ENCODE measurements at places on chromosomes 7 and 10.

DNA sequence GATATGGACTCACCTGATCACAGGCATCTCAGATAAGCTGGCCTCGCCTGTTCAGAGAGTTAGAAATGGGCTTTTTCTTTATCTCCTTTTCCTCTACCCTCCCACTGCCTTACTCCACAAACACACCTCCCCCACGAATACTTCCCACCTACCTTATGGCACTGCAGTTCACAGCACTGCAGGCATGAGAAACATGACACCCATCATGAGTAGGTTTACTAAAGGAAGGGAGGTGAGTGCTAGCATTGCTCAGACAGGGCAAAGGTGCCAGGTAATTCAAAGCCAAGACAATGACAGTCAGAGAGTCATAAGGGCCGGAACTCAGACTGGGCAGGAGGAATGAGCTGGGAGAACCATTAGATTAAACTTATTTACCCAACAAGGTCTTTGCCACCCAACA is 220.6 kb downstream of the FAM107B start:
- no peak for DNase-seq

GRCh38 chr10:9860045-9860444 is 1157.6 kb upstream of the CELF2 start:
- DNase-seq: peak; percentile 14

DNA sequence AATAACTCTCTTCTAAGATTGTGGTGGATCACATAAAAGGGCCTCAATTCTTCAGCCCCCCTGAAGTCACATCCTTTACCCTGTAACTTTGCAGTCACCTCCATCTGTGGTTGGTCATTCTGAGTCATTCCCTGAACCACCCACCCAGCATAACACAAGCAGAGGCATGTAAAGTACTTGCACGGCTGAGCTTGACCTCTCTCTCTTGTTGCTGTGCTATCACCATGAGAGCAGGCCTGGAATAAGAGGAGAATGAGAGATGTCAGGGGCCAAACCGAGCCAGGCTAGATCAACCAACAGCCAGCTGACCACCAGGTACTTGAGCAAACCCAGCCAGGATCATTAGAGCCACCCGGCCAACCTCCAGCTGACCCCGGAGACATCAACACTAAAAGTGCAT is 13.5 kb upstream of the STK17A start:
- peak; percentile 89 for DNase-seq

- DNase-seq: no peak
Observed at GRCh38 chr7:144018065-144018464, 17.9 kb downstream of the OR6B1 start.

GRCh38 chr10:11104772-11105675 is 87.4 kb downstream of the CELF2 start:
- no peak for DNase-seq

GRCh38 chr7:30937416-30937815 is 25.8 kb downstream of the AQP1 start:
- DNase-seq: no peak

GRCh38 chr7:285731-286130 is 4.2 kb upstream of the FOXL3 start:
- DNase-seq: no peak

- no peak for DNase-seq
Observed at GRCh38 chr7:45106-46090, 147.0 kb upstream of the FAM20C start.

- DNase-seq: no peak
Observed at GRCh38 chr10:13651969-13652720, 65.4 kb downstream of the PRPF18 start.

- DNase-seq: no peak
Observed at GRCh38 chr7:76357475-76358010, 1.2 kb downstream of the YWHAG start.

DNA sequence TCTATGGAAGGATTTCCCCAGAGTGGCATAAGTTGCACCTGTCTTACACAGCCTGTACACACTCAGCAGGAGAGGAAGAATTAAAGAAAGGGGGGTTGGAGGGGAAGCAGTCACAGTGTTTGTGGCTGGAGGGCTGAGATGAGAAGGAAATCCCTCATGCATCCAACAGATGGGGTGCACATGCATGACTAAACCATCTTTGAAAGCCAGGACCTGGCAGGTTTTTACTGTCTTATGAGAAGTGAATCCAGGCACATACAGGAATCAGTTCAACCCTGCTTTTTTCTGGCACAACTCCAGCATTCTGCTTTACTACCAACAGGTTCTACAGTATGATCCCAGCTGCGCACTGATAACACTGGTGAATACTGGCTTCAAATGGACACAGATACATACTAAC is 107.7 kb downstream of the CACNA2D1 start:
- peak; percentile 56 for DNase-seq

DNA sequence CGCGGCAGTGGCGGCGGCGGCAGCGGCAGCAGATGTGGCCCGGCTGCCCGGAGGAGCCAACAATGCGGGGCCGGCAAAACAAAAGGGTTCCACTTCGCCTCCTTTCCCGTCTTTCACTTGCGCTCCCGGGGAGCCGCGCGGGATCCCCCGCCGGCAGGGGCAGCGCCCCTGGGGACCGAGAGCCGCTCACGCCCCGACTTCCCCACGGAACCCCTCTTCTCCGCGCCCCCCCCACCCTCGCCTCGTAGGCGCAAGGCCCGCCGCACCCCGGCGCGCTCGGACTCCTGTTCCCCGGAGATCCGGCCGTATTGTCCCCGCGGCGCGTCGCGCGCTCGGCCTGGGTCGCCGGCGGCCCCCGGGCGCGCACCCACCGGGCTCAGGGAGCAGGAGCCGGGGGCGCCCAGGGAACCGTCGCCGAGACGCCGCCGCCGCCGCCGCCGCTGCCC is 854 bp downstream of the CTBP2 start:
- DNase-seq: no peak

GRCh38 chr10:126013489-126014281 is 117.3 kb downstream of the FANK1 start:
- peak; percentile 80 for DNase-seq

- no peak for DNase-seq
Observed at GRCh38 chr7:123485187-123485586, 49.2 kb downstream of the IQUB start.

DNA sequence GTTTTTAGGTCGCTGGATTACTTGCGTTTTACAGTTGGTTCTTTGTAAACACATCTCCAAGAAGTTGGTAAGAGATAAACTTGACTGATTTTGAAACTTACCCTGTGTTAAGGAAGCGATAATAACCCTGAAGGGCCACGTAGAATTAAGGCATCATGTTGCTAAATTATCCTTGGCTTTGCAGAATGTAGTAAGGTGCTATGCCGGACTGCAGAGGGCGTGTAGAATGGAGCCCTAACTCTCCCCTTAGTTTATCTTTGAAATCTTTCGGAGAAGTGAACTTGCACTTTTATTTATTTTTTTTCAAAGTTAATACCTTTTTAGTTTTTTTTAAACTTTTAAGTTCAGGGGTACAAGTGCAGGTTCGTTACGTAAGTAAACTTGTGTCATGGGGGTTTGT is 208.8 kb upstream of the DKK1 start:
- no peak for DNase-seq

GRCh38 chr7:136136906-136137454 is 159.8 kb upstream of the MTPN start:
- no peak for DNase-seq

- DNase-seq: no peak
Observed at GRCh38 chr10:6788231-6788630, 208.2 kb upstream of the PRKCQ start.

GRCh38 chr10:46267132-46267985 is 19.4 kb upstream of the ANTXRL start:
- DNase-seq: no peak

GRCh38 chr7:45122975-45123860 is 11.7 kb upstream of the TBRG4 start:
- no peak for DNase-seq

DNA sequence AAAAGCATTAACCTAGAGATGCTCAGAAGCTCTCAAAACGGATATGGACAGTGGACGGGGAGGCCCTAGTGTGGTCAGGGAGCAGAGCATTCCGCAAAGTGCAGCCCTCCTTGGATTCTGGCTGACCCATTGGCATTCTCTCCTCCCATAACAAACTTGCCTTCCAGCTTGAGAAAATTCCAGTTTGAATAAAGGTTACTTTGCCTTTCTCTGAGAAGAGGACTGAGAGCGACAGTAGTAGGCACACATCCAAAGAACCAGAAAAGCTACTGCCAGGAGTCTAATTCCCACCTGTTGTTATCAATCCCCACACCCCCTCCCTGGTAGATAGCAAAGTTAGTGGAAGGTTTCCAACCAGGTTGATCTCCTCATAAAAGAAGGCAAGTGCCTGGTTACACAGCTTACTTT is 84.7 kb upstream of the TRIL start:
- DNase-seq: no peak

DNA sequence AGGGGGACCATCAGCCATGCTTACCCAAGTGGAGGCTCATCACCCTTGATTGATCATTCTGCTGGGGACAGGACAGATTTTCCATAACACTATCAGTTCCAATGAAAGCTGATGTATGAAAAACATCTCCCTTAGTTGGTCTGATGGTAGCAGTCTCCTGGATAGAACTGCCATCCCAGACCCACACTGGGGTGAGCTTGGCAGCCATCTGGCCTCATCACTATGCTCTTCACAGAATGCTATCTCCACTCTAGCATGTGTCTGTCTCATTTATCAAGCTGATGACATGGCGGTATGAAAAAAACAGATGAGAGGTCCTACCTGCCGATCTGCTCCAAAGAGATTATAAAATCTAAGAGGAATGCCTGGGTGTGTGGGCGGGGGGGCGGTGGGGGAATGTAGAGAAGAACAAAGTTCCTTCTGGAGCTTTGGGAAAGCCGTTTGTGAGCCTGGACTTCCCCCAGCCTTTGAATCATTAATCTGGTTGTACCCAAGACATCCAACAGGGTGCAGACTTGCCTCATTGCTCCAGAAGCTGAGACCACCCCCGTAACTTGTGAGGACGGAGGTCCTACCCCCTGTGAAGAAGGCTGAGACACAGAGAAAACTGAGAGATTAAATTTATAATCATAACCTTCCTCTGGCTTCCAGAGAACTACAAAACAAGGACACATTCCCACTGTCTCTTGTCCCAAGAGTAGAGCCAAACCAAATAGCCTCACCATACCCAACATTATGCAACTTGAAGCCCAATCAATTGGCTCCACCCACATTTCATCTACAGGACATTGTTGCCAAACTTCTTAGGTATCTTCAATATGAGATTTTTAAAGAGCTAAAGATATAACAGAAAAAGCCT is 340.8 kb downstream of the KCNMA1 start:
- DNase-seq: no peak

- peak; percentile 80 for DNase-seq
Observed at GRCh38 chr10:119370972-119371703, 163.8 kb downstream of the GRK5 start.

DNA sequence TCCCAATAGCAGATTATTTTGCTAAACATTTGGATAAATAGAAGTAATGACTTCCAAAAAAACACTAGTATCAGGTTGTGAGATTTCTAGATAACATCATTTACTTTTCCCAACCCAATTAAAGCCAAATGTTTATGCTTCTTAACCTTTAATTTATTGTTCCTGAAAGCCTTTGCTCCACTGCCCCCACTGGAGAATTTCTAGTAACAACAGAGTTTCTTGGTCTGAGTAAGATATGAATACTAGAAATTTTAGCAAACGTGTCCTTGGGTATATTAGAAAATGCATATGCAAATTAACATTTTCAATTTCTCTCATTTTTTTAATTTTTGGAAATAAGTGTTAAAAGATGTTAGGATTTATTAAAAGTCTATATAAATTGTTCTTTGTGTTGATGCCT is 958.0 kb upstream of the PHF14 start:
- DNase-seq: no peak

- DNase-seq: no peak
Observed at GRCh38 chr10:96718304-96718990, 1.9 kb downstream of the PIK3AP1 start.

DNA sequence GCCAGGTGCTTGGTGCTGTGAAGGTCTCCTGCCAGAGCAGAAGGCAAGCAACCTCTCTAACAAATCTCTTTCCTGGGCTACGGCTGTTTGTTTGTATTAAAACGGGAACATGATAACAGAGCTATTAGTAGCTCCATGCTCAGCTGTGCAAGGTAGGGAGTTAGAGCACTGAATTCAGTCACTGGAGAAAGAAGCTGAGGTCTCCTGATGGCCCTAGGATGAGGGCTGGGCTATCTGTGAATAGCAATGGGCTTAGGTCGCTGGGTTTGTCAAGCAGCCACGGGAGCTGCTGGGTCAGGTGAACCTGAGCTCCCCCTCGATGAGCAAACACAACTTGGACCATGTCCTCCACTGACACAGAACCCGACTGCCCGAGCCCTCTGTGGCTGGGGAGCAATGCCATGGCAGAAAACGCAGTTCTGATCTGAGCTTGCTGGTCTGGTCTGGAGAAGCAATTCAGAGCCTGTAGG is 24.4 kb downstream of the TACC2 start:
- no peak for DNase-seq

- DNase-seq: no peak
Observed at GRCh38 chr10:85045046-85045445, 716.7 kb downstream of the CCSER2 start.

DNA sequence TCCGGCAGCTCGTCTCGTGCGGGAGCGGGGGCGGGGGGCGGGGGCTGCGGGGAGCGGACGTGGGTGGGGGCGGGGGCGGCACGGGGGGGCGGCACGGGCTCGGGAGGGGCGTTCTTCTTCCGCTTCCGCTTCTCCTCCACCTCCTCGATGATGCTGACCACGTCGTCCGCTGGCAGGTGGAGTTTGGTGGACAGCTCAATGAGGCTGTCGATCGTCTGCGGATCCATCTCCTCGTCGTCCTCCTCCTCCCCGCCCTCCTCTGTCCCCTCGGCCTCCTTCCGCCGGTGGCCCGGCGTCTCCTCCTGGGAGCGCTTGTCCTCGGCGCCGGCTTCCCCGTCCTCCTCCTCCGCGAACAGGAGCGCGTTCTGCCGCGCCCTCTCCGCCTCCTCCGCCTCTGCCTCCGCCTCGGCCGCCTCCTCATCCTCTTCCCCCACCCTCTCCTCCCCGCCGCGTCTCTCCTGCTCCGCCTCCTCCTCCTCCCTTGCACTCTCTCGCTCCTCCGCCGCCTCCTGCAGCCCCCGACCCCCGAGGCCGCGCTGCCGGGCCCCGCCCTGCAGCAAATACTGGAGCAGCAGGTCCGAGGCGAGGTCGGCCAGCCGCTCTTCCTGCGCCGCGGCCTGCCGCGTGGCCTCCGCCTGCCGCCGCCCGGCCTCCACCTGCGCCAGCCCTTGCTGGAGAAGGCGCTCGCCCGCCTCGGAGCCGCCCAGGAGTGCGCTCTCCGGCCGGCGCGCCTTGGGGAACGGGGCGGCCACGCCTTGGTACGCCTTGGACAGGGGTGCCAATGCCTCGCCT is 1.9 kb downstream of the VGF start:
- DNase-seq: no peak

- peak; percentile 3 for DNase-seq
Observed at GRCh38 chr7:51428217-51428887, 111.7 kb upstream of the COBL start.

GRCh38 chr10:130179640-130180039 is 43.4 kb downstream of the GLRX3 start:
- peak; percentile 92 for DNase-seq

DNA sequence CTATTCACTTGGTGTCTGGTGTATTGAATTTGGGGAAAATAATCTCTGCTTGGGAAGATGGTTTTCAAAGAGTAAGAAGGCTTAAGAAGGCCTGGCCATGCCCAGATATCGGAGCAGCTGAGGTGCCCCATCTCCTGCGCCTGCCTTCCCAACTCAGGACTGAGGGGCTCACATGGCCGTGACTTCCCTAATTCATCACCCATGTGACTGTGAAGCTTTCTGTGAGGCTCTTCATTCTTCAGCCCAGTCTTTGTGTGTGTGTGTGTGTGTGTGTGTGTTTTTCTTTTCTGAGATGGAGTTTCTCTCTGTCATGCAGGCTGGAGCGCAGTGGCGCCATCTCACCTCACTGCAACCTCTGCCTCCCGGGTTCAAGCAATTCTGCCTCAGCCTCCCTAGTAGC is 53.2 kb downstream of the PROSER2 start:
- no peak for DNase-seq

GRCh38 chr10:112875476-112876267 is 74.4 kb upstream of the TCF7L2 start:
- DNase-seq: peak; percentile 92

Data from choroid plexus epithelial cell (primary cell).